Activated CD4-positive, alpha-beta T cell treated with anti-CD3 and anti-CD28 coated beads, Interleukin-2, Interleukin-6, amounts not matched to agents 100 ng/mL and 50 ng/mL, durations not matched to agents 16 hours and 8 hours (primary cell): ENCODE measurements at places on chromosomes 5 and 9.

GRCh38 chr9:25177858-25178257 is 500.4 kb downstream of the TUSC1 start:
- no peak for DNase-seq

DNA sequence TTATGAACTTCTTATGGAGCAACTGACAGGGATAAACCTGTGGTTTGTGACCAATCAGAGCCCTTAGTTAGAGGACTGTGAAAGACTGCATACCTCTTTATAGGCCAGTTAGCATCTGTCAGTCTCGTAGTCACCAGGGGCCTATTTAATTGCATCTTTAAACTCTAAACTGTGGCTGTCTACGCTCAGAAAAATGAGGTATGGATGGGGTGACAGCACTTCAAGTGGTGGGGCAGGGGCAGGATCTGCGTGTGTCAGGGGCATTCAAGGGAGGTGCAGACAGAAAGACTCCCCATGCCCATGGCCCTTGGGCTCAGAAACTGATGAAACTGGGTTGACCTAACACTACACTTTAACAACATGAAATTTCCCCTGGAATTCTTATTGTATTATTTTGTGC is 132.6 kb upstream of the TBCA start:
- no peak for DNase-seq

- DNase-seq, result no peak
Observed at GRCh38 chr5:39665328-39665727, 240.5 kb upstream of the DAB2 start.

- no peak for DNase-seq
Observed at GRCh38 chr5:37742111-37742510, 97.7 kb downstream of the GDNF start.

- DNase-seq, result no peak
Observed at GRCh38 chr5:87850843-87851242, 417.8 kb downstream of the TMEM161B start.

DNA sequence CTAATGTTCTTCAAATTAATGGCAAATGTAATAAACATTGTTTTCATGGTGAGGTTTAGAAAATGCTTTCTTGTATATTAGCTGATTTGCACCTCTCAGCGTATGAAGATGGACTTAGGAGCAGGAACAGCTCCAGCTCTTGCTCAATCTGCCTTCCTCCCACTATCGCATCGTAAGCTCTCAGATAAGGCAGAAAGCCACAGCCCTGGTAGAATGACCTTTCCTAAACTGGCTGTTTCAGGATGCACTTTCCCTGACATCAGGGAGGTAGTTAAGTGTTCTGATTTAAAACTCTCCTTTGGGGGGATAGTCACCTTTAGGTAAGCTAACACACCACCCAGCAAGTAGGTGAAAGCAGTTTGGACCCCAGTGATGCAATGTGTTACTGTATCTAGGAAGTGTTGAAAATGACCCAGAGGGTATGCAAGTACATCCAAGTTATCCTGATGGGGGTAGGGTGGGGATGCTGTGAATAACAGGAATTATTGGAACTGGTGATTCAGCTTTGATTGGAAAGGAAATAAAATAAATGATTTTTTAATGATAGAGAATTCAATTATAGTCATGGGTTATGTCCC is 72.3 kb downstream of the LMNB1 start:
- DNase-seq, result no peak

DNA sequence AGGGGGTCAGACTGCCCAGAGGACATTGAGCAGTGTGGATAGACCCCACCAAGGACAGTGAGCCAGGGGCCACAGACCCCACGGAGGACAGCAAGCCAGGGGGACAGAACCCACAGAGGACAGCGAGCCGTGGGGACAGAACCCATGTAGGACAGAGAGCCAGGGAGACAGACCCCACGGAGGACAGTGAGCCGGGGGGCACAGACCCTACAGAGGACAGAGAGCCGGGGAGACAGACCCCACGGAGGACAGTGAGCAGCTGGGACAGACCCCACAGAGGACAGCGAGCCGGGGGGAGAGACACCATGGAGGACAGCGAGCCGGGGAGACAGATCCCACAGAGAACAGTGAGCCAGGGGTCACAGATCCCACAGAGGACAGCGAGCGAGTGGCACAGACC is 3.4 kb upstream of the ZDHHC11 start:
- no peak for DNase-seq

DNA sequence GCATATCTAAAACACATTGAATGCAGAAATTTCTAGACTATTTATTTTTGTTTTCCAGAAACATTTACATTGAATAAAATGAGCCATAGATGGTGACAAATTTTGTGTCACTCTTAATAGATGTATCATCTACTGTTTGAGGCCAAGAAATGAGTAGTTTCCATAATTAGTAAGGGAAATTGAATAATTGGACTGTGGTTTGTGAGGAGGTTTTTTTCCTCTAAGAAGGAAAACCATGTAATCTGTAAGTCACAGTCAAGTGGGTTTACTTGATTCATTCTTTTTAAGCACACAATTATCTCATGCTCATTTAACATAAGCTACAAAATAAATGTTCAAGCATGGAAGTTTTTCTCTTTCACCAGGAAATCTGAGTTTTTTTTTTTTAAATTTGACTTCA is 876.4 kb downstream of the NR2F1-AS1 start:
- DNase-seq, result no peak

GRCh38 chr5:1524799-1525623 is 1.3 kb upstream of the LPCAT1 start:
- no peak for DNase-seq

GRCh38 chr9:110191615-110192014 is 16.3 kb downstream of the C9orf152 start:
- DNase-seq, result no peak

DNA sequence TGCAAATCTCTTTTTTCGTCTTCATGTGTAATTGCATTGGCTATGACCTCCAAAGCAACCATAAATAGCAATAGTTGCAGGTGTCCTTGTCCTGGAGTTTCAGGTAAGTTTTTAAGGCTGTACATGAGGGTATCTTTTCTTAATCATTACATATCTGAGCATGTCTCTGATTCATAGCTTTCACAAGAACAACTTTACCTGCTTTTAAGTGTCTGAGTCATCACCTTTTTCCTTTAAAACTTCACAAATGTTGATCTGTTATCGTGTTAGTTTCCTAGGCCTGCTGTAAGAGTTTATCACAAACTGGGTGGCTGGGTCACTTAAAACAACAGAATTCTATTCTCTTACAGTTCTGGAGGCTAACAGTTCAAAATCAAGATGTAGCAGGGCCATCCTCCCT is 13.8 kb downstream of the GARNL3 start:
- DNase-seq, result no peak

DNA sequence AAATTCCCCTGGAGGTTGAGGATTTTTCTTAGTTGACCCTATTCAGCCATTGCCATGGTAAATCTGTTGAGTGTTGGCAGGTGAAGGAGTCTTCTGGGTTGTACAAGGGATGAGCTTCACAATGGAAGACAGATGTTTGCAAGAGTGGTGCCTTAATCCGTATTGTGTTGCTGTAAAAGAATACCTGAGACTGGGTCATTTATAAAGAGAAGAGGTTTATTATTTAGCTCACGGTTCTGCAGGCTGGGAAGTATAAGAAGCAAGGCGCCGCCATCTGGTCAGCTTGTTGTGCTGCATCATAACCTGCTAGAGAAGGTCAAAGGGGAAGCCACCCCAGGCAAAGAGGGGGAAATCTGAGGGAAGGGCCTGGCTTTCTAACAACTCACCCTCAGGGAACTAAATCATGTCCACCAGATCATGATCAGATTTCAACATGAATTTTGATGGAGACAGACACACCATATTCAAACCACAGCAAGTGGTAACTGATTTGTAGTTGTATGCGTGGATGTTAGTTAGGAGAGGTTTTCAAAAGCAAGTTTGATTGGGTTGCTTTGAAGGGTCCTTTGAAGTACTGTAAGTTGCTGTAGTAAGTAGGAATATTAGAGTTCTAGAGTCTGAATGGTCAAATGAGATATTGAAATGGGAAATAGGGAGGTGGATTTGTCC is 2.5 kb downstream of the TNPO1 start:
- DNase-seq, result peak; percentile 65

DNA sequence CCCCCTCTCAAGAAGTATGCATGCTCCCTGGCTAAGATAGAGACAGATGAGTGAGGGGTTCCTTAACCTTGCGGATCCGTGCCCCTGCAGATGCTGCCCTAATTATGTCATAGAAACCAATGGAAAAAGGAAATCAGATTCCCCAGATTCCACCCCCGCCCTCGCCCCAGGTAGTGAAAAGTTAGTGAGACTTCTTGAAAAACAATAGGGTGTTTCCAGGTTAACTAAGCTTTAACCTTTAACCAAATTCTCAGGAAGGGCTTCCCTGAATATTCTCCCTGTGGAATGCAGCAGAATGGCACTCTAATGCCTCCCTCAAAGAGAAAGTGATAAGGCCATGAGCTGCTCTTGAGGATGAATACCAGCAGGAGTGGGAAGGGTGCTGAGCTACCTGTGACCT is 116.0 kb upstream of the RANBP3L start:
- no peak for DNase-seq
